ENCODE measurements at places on chromosomes 16 and 17.

- peak; percentile 25 for DNase-seq
These were observed 24.2 kb downstream of the B9D1 start for GRCh38 chr17:19338031-19338990.

GRCh38 chr17:47906443-47906842, 10.4 kb downstream of the SP2 start:
- DNase-seq: no peak

DNA sequence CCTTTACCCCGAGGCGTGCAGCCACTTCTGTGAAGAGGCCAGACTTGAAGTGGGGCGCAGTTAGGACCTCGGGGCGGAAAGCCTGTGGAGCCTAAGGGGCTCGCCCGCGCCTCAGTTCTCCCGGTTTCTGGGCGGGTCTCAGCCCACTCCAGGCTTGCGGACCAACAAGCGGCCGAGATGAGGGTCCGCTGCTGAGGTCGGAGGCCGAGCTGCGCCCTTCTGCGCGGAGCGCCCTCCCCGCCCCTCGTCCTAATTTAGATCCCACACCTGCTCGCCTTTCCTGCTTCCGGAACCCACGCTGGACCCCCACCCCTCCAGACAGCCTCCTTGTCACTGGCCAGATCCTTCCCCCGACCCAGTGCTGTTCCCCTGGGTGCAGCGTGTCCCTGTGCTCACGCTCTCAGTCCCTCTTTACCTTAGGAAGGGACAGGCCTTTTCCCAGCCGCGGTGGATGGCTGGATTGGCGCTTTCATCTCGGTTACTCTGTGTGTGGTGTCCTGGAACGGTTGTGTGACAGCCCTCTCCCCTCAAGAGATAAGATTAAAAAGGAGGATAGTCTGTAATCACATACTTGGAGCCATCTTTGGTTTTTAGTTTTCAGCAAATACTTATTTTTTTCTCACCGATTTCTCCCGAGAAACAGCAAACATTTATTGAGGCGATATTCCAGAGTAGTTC, 933 bp upstream of the ATXN7L3 start:
- DNase-seq: no peak

- no peak for DNase-seq
These were observed 23.6 kb downstream of the CLEC19A start for GRCh38 chr16:19309178-19309577.

GRCh38 chr17:49361129-49361901, 735 bp downstream of the ZNF652 start:
- DNase-seq: peak; percentile 52

DNA sequence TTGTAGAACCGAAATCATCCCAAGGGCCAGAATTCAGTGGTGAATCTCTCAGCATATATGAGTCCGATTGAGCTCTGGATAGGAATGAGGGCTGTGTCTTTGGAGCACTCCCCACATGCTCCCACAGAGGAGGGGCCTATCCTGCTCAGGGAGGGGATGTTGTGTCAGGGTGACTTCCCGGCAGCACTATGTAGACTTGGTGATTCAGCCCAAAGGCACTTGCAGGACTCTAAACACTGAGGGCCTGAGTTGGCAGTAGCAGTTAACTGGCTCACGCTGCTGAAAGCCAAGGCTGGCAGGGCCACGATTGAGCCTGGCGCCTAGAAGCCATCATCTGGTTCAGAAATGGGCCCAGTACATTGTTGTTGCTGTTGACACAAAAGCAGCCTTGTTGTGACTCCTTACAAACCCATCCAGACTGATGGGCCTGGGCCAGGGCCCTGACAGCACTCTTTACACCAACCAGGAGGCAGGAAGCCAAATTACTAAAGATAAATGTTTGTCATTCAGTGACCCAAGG, 31.9 kb downstream of the NMT1 start:
- DNase-seq: no peak

DNA sequence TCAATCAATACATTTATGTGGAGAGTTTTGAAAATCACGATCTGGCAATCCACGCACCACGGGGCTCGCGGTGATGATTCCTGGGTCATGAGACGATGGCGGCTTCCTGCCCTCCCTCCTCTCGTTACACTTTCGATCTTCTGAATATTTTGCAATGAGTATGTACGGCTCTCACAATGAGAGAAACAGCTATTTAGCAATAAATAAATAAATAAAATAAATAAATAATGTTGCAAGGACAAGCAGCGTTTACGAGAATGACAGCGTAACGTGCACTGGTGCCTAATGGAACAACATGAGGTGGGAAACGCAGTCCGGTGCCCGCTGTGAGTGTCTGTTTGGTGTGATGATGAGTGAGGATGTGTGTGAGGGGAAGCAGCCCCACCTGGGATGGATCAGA, 46.7 kb upstream of the JPH3 start:
- DNase-seq: no peak

DNA sequence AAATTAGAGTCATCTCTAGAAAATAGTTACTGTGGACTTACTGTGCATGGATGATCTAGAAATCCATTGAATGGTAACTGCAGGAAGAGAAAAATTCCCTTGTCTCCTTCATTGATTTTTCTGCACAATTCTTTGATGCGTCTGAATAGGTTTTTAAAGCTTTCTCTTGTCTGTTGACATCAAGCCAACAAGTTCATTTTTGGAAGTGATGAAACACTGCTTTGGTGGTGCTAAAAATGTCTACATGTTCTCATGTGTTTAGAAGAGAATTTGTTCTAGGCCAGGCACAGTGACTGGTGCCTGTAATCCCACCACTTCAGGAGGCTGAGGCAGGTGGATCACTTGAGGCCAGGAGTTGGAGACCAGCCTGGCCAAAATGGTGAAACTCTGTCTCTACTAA, 57.1 kb upstream of the AXIN2 start:
- DNase-seq: no peak

- no peak for DNase-seq
These were observed 759 bp downstream of the ASPHD1 start for GRCh38 chr16:29900888-29901606.

- DNase-seq: no peak
These were observed 32.2 kb downstream of the SRL start for GRCh38 chr16:4209666-4210065.

- DNase-seq: no peak
These were observed 30.5 kb downstream of the ZNF469 start for GRCh38 chr16:88413231-88413630.

DNA sequence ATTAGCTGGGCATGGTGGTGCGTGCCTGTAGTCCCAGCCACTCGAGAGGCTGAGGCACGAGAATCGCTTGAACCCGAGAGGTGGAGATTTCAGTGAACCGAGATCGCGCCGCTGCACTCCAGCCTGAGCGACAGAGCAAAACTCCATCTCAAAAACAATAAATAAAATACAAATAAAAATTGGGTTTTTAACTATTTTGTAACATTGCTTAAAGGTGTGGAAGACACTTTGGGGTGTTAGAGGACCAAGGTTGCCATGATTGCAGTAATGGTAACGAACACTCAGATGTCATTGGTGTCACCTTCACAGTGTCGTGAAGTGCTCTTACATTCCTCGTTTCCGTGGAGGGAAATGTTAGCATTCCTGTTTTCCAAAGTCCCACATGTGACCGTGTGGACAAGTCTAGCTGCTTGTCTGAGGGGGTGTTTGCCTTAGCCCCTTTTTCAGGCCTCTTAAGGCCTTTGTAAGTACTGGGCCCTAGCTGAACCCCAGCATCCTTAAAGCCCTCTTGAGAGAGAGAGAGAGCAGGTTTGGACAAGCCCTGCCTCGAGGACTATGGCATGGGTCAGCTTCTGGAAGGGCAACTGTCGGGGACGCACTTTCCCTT, 8.6 kb downstream of the C16orf96 start:
- no peak for DNase-seq

DNA sequence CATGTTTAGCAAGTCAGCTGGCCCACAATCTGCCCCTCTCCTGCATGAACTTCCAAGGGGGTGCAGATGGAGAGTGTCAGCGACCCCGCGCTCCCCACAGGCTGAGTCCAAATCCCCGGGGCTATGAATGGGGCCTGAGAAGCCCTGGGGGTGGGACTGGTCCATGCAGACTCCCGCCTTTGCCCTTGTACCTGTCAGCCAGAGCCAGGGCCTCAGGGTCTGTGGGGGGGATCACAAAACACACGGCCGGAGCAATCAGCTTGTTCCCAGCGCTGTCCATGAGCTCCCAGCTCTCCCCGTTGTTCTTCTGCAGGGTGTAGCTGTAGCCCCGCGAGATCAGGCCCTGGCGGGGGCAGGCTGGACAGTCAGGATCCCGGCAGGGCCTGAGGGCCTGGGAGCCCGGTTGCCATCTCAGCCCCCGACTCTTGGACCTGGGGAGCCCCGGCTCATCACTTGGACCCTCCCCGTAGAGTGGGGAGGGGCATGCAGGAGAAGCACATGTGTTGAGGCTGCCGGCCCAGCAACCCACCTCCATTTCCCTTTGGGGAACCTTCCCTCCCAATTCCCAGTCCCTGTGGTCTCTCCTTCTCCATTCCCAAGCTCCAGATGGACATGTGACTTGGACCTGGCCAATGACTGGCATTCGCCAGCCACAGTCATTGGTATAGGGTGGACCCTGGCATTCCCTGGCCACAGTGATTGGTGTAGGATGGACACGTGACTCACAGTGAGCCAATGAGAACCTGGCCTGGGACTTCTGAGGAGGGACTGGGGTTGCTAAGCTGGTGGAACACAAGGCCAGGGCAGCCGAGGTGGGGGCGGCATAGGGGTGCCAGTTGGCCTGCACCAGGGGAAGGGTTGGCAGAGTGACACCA, 42.4 kb downstream of the PPL start:
- DNase-seq: no peak

GRCh38 chr16:10812312-10813098, 6.1 kb downstream of the TVP23A start:
- no peak for DNase-seq

GRCh38 chr16:21600031-21600773, 825 bp downstream of the METTL9 start:
- no peak for DNase-seq

GRCh38 chr16:78170494-78170933, 71.1 kb downstream of the WWOX start:
- no peak for DNase-seq
